ENCODE measurements at places on chromosomes 7 and 10.

DNA sequence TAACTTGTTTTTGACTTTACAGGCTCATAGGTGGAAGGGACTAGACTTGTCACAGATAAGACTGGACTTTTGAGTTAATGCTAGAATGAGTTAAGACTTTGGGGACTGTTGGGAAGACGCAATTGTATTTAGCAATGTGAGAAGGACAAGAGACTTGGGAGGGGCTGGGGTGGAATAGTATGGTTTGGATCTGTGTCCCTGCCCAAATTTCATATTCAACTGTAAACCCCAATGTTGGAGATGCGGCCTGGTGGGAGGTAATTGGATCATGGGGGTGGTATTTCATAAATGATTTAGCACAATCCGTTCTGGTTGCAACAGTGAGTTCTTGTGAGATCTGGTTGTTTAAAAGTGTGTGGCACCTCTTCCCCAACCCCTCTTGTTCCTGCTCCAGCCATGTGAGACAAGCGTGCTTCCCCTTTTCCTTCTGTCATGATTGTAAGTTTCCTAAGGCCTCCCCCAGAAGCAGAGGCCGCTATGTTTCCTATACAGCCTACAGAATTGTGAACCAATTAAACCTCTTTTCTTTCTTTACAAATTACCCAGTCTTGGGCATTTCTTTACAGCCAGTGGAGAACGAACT is 22.6 kb downstream of the RNF216 start:
- no peak for DNase-seq

GRCh38 chr7:4345004-4345403 is 337.1 kb upstream of the FOXK1 start:
- no peak for DNase-seq

- no peak for DNase-seq
Measured at GRCh38 chr7:29563590-29564495, at the start of gene PRR15. PRR15 (plus strand) TSS chr7:29563835; CDS start chr7:29566330, 2,495 bp downstream.

GRCh38 chr10:78571286-78571685 is 497.5 kb upstream of the ZMIZ1 start:
- no peak for DNase-seq

GRCh38 chr7:81185072-81185471 is 266.2 kb upstream of the SEMA3C start:
- DNase-seq, result no peak

- peak; percentile 33 for DNase-seq
Measured at GRCh38 chr10:13099144-13099665, 758 bp upstream of the OPTN start.

- DNase-seq, result no peak
Measured at GRCh38 chr10:1551636-1552338, 185.5 kb downstream of the ADARB2 start.

DNA sequence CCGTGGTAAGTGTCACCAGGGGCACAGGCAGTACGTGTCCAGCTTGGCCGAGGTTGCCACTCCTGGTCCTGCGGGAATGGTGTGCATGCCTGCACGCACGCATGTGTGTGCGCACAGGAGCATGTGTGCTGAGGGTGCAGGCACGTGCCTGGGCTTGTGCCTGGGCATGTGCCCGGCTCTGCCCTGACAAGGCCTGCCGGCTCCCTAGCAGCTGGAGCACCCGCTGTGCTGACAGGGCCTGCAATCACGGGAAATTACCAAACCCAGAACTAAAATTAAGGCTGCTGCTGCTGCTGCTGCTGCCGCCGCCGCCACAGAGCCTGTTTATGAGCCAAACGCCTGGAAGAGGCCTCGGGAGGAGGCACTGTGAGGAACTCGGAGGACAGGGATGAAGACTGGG is 28.7 kb downstream of the GHRHR start:
- no peak for DNase-seq

DNA sequence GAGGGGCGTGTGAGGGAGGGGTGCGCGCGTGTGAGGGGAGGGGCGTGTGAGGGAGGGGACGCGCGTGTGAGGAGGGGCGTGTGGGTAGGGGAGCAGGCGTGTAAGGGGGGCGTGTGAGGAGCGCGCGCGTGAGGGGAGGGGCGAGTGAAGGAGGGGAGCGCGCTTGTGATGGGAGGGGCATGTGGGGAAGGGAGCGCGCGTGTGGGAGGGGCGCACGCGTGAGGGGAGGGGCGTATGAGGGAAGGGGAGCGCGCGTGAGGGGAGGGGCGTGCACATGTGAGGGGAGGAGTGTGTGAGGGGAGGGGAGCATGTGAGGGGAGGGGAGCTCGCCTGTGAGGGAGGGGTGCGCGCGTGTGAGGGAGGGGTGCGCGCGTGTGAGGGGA is 19.1 kb downstream of the MXI1 start:
- DNase-seq, result peak; percentile 80

DNA sequence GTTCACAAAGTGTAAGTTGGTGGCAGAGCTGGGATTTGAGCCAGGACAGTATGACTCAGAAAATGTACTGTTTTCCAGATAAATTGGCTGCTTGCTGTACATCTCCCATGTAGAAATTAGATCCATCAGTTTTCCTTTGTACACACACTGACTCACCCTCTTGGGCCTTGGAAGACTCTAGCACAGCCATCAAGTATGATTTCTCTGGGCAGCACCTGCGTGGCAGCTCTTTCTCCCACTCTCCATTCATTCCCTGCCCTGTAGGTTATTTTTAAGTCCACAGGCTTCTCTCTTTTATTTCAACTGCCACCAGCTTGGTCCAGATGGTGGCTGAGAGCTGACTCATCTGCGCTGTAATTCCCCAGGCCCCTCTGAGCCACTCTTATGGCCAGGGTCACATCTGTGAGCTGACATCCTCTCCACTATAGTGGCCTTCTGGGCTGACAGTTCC is 28.3 kb upstream of the SDK1 start:
- DNase-seq, result no peak

DNA sequence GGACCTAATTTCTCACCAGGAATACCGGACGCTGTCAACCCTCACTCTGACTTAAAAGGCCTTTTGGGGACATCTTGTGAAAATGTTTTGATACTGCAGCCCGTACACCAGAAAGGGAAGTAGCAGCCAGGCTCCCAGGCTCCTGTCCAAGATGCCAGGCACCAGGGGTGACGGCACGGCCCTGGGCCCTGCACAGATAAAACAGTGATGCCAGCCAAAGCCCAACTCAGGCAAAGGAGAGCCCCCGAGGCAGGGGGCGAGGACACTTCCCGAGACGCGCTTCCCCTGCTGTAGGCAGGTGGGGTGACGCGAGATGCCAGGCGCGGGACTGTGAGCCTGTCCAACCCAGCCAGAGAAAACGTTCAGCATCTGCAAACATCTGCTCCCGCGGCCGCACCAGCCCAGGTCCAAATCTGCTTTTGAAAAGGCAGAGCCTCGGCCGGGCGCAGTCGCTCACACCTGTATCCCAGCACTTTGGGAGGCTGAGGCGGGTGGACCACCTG is 15.7 kb downstream of the ZFAND2A start:
- no peak for DNase-seq

DNA sequence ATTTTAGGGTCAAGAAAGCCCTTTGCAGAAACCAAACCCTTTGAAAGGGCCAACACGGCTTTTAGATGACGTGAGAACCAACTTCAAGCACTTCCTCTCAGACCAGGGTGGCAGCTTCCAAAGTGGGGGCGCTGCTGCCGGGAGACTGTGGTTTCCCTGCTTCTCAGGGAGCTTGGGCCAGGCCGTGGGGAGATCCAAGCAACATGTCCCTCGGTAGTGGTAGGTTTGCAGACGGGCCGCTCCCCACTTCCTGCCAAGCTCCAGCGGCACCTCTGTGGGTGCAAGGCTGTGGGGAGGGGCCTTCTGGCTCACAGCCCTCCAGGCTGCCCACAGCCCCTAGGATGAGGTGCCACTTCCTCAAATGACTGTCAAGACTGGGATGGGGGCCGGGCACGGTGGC is 132.4 kb downstream of the FAM53B start:
- DNase-seq, result peak; percentile 58

DNA sequence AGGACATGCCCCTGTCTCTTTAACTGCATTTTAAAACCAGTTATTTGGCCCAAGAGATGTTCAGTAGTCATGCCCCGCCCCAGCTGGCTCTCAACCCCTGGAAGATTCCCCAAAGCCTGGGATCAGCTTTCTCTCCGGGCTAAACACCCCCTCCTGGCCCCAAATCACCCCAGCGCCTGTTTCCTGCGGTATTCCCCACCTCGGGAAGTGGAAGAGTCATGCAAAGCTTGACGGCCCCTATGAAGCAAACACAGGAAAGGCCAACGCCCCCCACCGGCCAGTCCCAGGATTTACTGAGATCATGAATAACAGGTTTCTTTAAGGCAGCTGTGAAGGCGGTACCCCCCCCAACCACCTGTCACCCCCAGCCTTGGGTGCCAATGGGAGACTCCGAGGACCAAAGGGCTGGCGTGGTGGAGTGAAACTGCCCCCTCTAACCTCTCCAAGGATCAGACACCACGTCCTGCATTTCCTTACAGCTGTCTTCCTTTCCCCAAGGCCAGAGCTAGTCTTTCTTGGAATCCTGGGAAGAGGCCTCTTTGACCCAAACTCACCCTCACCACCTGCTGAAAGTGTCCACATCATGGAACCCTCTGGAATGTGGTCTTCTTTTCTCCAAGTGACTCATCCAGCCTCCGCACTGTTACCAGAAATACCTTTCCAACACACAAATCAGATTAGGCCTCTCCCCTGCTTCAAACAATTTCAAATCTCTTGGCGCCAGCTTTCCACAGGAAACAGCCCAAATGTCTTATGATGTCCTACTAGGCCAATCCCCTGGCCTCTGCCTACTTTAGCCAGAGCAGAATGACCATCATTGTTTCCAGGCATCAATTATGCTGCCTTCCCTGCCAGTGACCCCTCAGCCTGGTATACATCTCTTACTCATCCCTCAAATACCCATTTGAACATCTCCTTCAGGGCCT is 301.5 kb downstream of the ZEB1 start:
- DNase-seq, result no peak

DNA sequence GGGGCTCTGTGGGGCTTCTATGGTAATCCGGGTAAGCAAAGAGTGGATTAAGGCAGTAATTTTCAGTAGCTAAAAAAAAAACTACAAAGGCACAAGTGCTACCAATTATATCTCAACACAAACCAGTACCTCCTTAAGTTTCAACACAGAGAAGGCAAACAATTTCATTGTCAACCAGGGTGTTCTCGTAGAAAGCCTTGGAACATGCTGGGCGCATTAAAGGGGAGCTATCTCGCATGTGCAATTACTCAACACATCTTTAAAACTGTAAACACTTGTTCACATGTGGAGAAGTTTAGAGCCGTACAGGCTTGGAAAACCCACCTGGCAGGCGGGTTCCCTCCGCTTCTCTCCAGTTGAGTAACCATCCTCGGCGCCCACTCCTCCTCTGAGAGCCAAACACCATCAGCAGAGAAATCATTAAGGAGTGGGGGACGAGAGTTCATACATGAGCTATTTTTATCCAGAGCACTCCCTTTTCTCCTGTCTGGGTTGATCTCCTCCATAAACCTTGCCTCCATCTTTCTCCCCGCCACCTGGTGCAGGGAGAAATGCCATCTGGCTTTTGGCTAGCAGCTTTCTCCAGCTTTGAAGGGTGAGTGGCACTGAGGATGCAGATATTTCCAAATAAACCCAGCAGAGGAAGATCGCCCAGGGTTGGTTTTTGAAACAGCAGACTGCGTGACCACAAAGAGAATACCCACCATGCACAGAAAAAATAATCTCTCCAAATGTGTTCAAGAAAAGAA is 287.1 kb downstream of the WDR11 start:
- no peak for DNase-seq

DNA sequence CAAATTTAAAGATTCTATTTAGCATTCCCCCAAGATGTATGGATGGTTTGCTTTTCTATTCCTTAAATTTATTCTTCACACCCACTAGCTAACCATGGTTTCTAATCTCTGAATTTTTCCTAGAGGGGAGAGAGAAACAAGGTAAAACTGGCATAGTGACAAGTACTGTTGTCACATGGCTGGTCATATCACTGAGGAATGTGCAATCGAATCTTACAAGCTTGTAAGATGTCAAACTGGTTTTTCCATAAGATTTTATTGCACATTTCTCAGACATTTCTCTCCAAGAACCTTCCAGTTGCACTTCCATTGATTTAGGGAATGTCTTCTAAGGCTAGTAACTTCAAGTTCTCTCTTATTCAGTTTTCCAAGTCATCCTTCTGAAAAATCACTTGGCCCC is 89.8 kb downstream of the MBL2 start:
- DNase-seq, result no peak

- DNase-seq, result no peak
Measured at GRCh38 chr7:28726555-28726954, 231.6 kb downstream of the TRIL start.

DNA sequence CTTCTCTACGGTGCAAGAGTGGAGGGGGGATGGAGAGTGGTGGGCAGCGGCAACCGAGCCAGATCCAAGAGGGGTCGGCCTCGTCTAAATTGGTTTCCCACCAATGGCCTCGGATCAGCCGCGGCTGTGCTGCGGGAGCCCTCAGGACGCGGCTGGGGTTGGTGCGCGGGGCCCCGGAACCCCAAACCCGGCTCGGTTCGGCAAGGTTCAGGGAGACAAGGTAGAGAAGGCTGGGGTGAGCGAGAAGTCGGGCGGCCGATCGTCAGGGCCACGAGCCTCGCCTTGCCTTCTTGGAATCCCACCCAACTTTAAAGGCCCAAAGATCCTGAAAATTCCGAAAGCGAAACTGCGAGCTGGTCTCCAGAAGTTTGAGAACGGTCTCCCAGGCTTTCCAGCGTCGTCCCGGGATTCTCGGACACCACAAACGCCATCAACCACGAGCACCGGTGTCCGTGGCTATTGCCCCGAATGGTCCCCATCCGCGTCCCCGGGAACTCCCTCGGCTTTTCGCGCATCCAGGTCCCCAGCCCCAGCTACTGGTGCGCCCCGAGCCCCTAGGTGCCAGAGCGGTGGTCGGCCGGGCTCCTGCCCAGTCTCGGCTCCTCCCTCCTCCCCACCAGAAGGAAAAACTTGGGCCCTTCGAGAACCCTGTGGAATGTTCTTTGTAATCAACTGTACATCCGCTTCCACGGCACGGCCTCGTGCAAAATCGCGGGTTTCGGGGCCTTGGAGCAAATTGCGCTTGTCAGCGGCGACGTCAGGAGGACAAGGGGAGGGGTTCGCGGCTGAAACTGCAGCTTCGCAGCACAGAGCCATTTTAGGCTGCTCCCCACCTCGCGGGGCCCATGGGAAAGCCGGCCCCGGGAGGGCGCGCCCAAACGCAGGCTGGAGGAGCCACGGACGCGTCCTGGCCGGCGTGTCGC is 3.2 kb downstream of the SFMBT2 start:
- DNase-seq, result peak; percentile 40

DNA sequence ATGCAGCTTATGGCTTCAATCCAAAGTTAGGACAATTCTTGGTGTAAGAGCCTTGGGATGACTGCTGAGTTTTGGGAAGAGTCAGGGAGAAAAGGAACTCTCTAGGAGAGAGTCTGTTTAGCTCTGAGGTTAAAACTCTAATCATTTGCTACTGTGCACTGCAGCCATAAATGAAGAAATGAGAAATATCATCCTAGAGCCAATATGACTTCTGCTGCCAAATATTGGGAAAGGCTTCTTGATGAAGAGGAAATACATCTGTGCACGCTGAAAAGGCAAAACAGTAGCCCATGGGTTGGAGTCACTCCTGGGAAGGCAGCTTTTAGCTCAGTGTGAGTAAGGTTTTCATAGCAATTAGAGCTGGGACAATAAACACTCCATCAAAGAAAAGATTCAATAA is 308.8 kb downstream of the SFMBT2 start:
- DNase-seq, result no peak

All from thymus (tissue), 14 donors.